ENCODE measurements at places on chromosomes 12 and 14.

- DNase-seq, result no peak
These were observed 3.9 kb downstream of the SVOP start for GRCh38 chr12:109016978-109017377.

- no peak for DNase-seq
These were observed 19.5 kb upstream of the CMKLR1 start for GRCh38 chr12:108358580-108358965.

GRCh38 chr14:99909513-99910064 is 116.4 kb downstream of the EML1 start:
- DNase-seq, result no peak

DNA sequence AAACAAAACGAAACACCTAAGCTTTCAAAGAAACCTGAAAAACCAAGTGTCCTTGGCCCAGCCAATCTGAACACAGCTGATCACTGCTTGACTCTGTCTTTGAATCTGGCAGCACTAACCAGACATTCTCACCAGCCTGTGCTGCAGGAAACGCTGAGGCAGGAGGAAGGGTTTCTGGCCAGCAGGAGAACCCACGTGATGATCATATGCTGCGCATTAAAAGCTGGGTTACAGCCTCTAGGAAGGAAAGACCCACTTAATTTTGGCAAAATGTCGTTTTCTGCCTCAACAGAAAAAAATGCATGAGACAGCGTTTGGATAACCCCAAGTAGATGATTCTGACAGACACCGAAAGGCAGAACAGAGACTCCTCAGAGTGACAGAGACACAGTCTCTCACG is 9.8 kb downstream of the APPL2 start:
- DNase-seq, result peak; percentile 96

DNA sequence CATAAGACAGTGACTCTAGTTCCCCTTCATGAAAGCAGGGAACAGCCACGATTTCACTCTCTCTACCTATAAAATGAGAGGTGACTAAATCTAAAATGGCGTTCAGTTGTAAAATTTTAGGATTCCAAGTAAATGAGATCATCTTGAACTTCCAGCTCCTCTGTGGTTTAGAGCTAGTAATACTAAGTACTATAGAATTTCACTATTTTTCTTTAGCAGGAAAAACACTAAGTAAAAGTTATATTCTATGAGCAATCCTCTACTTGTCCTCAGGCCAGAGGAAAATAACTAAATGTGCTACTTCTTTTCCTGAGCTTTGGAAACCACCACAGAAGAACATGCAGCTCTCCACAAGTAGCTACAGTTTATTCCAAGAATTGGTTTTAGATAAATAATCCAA is 55.6 kb downstream of the NIN start:
- peak; percentile 68 for DNase-seq

DNA sequence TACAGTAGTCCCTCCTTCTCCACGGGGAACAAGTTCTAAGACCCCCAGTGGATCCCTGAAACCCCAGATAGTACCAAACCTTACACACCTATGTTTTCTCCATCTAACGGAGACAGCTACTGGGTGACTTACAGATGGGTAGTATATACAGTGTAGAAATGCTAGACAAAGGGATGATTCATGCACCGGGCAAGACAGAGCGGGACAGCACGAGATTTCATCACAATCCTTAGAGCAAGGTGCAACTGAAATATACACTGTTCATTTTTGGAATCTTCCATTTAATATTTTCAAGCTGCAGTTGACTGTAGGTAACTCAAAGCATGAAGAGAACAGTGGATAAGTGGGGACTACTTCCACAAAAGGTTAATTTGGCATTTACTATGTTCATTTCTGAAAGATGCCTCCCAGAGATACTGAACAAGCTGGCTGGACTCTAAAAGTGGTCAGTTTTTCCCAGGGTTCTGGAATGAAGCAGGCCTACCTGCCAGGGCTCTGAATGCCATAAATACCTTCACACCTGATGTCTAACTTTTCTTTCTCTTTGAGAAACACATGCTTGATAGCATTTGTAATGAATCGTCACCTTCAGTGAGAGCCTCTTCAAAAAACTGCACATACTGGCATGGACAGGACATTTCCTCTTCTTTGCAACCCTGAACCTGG is 127.7 kb upstream of the FOXN3 start:
- no peak for DNase-seq

- DNase-seq, result no peak
These were observed 277.5 kb upstream of the TBX3 start for GRCh38 chr12:114961491-114961890.

DNA sequence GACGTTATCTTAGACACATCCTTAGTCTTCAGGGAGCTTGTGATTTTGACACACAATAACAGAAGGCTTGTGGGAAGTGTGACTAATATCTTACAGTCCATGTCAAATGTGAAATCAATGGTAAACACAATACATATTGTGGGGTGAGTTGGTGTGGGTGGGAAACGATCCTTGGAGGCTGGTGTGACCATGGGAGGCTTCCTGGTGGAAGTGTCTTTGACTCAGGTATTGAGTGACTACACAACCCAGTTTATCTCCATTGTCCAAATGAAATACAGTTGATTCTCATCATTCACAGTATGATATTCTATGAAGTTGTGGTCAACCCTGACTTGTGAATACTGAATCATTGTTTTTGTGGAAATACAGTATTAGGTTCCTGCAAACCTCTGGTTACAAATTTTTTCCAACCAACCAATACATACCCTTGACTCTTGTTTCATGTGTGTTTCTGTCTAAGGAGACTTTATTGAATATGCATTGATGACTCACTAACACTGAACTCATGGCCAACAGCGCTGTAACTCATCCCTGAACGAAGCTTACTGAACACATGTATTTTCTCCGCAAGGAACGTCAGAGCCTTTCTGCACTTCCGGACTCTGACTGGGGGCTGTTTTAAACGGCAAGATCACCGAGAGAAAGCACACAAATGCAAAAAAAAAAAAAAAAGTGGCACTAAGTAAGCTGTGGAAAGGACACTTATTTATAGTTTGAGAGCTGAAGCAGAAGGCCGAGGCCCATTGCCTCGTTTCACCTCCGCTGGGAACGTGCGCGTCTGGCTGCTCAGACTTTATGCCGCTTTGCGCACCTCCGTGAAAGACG is 59.0 kb downstream of the CLMN start:
- no peak for DNase-seq

All from GM04504 (cell line).